ENCODE measurements at places on chromosomes 1 and 21.

DNA sequence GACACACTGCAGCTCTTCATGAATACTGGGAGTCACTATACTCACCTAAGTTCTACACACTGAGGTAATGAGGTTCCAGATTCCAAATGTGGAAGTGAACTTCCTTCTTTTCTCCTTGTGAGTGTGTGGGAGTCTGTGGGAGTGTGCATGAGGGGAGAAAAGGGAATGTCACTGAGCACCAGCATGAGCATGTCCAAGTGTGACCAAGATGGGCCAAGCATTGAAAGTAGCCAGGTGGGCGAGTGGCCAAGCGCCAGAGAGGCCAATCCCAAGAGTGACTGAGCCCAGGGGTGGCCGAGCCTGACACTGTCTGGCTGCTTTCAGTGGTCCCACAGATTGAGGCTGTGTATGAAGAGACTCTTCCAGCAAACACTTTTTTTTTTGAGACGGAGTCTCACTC, 132.3 kb downstream of the HLCS start:
- no peak for DNase-seq

DNA sequence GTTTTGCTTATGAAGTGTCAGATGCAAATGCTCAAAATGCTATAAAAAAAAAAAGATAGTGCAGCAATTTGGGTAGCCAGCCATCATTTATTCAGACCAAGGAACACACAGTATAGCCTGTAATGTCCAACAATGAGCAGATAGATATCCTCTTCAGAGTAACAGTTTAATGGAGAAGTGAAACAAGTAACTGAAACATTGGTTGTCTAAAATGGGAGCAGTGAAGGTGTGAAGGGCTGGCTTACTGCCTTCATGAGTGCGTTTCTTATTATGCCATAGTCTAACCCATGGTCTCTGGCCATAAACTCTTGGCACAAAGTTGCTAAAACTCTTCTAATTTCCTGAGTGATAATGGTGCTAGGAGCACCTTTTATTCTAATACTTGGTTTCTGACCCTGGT, 11.4 kb downstream of the RGS5 start:
- no peak for DNase-seq

DNA sequence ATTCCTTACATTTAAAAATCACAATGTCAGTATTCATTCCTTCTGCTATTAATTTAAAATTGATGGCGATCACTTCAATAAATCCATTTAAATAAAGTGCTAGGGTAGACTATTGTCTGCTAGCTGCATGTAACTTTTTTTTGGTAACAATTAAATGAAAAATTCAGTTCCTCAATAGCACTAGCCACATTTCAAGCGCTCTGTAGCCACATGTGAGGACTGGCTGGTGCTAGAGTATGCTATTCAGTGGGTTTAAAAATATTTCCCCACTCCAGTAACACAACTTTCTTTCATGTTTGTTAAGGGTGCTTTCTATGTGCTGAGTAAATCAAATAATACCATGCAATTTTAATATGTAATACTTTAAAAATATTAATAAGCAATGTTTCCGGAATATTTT, 108.2 kb downstream of the LTN1 start:
- no peak for DNase-seq

DNA sequence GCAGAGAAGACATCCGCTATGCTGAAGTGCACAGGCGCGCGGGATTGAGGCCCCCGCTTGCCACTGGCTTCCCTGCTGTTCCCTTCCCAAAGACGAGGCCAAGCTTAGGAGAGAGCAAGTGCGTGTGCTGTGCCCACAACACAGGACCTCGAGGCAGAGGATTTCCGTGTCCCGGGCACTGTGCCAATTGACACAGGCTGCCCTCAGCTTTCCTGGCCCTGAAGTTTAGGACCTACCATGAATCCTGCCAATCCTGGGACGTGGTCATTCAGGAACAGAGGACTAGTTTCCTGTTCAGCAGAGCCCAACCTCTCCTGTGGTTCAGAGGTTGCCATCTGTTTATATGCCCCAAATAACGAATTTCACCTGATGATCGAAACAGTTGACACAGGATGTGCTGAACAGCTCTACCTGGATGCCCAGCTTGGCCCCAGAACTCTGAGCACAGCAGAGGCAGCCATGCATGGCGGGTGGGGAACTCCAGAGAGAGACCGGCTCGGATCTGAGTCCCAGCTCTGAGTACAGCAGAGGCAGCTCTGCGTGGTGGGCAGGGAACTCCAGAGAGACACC, 22.0 kb downstream of the SLC37A1 start:
- no peak for DNase-seq

GRCh38 chr1:97895278-97895677, 25.6 kb downstream of the DPYD start:
- DNase-seq = no peak

GRCh38 chr21:43300496-43301408, 126.2 kb downstream of the SIK1 start:
- no peak for DNase-seq

DNA sequence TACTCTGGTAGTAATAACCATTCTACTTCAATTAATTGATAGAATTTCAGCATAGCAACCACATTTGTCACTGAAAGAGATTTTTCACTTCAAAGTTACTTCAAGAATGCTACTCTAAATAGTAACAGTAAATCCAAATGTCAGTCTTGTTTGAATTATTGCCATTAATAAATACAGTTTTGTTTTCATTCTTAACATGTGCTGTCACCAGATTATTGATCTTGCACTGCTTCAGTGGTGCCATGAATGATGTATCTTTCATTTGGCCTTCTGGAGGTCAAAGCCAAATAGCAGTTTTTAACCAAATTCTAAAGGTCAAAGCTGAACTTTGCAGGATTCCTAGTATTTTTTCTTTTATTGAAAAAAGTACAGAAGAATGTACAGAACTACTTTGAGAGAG, 199.5 kb downstream of the PATJ start:
- DNase-seq = no peak

DNA sequence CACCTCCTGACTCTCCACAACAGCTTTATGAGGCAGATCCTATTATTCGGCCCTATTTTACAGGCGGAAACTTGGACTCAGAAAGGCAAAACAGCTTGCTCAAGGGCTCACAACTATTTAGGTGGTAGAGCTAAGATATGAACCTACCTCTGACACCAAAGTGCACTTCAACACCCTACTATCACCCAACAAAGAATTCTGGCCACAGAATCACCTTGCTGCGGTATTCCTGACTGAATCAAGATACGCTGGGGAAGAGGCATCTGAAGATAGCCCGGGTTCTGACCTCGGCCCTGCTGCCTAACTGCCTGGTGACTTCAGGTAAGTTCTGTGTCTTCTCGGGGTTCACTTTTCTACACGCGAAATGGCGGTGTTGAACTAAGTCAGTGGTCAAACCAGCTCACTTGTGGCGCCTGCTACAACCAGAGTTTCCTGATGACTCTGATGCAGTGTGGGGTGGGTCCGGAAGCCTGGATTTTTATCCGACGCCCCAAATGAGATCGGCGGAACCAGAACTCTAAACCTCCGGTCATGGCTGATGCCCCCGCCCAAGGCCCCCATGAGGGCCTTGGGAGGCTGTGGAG, 608 bp downstream of the PEF1 start:
- no peak for DNase-seq

DNA sequence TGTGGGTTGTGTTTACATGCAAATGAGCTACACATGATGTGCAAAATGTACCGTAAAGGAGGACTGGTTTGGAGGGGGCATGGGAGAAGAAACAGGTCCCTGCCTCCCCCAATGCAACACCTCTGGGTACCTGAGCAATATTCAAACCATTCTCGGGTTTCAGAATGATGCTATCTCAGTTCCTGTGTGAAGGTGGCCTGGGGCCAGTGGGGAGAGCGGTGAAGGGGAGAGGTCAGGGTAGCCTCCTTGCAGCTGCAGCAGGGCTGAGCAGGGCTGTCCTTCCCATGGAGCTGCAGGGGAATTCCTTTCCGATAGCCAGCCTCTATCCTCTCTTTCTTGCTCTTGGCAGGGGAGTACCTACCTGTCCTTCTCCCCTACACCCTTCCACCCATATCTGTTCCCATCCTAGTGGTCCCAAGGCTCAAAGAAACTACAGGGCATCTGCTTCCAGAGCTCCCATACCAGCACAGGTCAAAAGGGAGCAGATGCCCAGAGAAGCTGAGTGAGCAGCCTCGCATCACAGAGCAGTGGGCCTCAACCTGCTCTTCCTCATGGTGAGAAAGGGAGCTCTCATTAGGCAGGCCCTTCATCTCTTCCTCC, 11.9 kb downstream of the MEF2D start:
- DNase-seq = no peak

DNA sequence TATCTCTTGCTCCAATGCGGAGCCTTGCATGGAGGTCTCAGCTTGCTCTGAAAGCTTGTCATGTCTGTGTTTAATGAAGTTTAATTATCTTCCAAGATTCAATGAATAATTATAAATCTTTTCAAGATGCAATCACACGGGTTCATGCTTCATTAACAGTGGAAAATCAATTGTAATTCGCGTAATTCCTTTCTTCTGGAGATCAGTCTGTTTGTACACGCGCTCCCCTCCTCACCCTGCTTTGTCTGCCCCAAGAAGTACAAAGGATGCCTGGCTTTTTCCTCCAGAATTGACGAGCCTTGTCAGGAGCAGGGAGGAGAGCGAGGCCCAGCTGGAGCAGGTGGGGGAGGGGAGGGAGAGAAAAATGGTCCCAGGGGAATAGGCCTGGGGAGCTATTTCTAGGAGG, 65.0 kb upstream of the DISP3 start:
- DNase-seq = no peak

DNA sequence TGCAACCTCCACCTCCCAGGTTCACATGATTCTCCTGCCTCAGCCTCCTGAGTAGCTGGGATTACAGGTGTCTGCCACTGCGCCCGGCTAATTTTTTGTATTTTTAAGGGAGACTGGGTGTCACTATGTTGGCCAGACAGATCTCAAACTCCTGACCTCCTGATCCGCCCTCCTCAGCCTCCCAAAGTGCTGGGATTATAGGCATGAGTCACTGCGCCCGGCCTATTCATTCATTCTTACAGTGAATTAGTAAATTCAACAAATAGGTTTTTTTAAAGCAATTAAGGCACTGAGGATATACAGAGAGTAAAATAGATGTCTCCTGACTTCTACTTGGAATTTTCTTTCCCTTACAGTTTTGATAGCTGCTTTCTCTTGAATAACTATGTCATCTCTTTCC, 43.5 kb downstream of the CDC42 start:
- no peak for DNase-seq

DNA sequence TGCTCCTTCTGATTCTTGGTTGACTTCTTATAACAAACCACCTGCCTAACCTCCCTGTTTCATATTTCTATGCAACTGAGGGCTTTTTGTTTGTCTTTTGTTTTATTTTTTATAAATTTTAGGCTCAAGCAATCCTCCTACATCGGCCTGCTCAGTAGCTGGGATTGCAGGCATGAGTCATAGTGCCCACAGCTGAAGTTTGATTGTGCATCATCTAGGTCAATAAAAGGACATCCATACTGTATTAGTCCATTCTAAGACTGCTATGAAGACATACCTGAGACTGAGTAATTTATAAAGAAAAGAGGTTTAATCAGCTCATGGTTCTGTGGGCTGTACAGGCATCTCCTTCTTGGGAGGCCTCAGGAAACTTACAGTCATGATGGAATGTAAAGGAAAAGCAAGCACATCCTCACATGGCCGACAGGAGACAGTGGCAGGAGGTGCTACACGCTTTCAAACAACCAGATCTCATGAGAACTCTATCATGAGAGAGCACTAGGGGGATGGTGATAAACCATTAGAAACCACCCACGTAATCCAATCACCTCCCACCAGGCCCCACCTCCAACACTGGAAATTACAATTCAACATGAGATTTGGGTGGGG, 285.0 kb downstream of the SIPA1L2 start:
- DNase-seq = no peak

GRCh38 chr1:245041058-245041698, 113.6 kb upstream of the KIF26B start:
- no peak for DNase-seq

DNA sequence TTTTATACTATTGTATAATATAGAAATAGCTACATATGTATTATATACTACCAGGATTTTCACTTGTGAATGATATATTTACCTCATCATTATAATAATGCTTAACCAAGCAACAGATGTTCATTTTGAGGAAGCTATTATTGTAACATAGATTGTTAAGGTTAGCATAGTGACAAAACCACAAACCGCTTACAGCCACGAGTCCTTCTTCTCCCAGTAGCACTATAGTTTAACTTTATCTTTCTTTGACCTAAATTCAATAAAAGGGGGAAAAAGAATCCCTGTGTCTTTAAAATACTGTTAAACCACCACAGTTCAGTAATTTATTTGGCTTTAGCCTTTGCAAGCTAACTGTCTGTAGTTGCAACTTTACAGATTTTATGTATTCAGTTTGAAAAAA, 1039.4 kb upstream of the B3GALT2 start:
- DNase-seq = no peak

DNA sequence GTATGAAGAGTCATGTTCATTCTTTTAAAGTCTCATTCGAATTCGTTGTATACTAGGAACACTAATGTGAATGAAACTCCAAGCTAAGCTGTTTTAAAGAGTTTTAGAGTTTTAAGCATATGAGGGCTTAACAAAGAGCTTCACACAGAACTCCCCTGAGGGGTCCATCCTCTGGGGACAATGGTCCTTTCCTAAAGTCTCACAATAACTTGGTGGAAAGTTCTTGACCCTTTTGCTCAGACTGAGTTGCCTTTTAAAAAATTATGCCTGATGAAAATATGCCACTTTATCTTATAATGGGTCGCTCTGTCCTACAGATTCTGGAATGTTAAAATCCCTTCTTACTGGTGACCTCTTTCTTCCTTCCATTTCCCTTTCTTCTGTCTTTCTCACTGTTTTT, 64.3 kb downstream of the RGL1 start:
- DNase-seq = no peak

DNA sequence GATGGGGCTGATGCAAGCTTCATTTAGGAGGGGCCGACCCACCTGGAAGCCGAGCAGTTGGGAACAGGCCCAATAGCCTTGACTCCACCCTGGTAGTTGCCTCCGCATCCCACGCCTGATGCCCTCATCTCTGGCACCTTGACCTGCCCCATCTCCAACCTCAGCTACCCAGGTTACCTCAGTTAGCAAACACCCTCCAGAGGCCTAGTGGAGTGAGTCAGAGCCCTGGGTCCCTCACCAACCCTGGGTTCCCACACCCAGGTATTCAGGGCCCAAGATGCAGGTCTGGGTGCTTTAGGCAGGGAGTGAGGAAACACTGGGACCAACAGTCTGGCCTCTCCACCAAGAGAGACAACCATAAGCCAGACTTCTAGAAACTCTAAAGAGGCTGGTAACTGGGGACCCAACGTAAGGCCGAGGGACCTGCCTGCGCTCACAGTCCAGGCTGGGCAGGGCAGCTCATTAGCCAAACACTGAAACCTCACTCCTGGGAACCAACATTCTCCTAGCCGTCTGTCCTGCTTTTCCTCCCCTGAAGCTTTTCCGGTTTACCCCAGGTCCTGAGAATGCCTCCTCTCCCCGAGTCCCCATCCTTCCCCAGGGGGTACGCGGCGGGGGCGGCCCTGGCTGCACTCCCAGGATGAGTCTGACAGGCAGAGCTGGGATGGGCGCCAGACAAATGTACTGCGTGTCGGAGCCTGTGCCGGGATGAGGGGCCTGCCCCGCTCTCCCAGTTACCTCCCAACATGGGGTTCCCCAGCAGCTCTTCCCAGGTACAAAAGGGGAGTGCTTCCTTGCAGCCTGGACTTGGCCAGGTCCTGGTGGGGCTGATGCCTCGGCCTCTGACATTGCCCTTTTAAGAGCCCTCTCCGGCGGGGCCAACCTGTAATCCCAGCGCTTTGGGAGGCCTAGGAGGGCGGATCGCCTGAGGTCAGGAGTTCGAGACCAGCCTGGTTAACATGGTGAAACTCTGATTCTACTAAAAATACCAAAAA, 8.9 kb upstream of the CELSR2 start:
- DNase-seq = no peak

GRCh38 chr21:26766826-26767325, 78.3 kb downstream of the ADAMTS1 start:
- no peak for DNase-seq

- DNase-seq = peak; percentile 37
Measured at GRCh38 chr1:20485527-20486456, at the start of gene CAMK2N1. CAMK2N1 (minus strand) TSS chr1:20486210; CDS start chr1:20485379, 831 bp downstream.
